ENCODE measurements at places on chromosomes 4 and X.

DNA sequence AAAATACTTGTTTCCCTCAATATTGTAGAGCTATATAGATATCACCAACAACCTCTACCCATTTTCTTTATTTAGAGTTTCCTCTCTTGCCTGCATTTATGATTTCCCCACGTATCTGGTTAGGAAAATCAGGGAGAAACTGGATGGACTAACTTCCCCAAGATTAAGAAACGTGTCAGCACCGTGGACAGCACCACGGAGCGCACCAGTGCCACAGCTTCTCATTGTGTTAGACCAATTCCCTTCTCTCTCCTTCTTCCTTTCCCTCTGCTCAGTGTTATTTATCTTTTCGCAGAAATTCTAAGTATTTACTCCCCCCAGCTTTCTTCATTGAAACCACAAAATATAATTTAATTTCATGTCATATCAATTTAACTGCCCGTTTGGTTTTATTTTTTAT, 568.6 kb upstream of the BOD1L1 start:
- DNase-seq, result no peak

GRCh38 chrX:125219852-125220251, 99.8 kb upstream of the TEX13C start:
- no peak for DNase-seq

DNA sequence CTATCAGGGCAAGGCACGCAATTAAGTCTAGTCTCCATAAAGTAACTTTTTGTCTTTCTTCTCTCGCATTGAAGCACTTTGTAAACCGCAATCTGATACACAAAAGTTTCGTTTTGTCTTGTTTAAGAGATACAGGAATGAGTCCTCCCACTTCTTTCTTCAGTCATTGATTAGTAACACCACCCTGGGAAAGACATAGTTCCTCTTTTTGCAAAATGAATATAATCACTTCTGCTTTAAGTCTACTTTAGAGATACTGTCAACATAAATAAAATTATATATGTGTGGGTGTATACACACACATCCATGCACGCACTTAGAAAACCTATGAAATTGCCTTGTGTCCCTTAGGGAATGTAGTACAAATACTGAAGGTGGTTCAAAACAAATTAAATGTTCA, 11.7 kb downstream of the COQ2 start:
- peak; percentile 96 for DNase-seq

GRCh38 chrX:48737213-48737938, 24.2 kb upstream of the GLOD5 start:
- DNase-seq, result peak; percentile 85

- no peak for DNase-seq
These were observed 263.4 kb upstream of the NDST4 start for GRCh38 chr4:115376866-115377265.

DNA sequence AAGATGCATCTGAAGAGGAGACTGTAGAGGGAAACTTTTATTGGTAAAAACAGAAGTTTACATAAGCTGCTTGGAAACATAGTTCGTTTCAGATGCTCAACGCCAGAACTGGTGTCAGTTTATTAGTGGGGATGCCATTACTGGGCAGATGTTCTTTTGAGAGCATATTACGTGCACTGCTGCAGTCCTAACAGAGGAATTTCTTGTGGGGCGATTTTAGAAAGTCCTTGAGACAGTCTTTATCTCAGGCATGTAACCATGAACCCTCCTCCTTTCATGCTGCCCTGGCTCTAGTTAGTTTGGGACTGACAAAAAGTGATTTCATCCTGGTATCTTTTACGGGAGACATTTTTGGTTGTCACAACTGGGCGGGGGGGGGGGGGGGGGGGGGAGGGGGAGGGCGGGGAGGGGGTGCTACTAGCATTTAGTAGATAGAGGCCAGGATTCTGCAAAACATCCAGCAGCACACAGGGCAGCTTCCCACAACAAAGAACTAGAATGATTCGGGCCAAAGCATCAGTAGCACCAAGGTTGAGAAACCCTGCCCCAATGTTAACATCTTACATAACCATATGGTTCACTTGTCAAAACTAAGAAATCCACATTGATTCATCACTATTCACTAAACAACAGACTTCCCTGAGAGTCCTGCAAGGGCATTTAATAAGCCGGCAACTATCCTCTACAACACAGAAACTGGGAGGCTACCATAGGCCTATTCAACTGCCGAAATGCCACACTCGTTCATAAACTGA, 118.6 kb upstream of the FTHL17 start:
- DNase-seq, result no peak

- no peak for DNase-seq
These were observed 18.0 kb upstream of the CYP2U1 start for GRCh38 chr4:107913283-107913899.

DNA sequence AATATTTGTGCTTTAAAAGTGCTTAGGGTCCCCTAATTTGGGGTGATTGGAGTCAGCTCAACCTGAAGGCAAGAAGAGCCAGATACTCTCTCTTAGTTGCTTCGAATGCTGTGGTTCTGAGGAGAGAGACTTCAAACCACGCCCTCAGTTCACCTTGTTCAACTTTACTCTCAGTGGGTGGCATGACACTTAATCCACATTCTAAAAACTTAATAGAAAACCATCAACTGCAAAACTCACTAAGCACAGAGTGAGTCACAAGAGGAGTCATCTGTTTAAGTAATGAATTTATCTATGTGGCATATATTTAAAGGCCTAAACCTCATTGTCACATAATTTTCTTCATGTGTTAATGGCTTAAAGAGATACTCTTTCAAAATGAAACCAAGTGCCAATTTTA, 99.5 kb upstream of the SLC4A4 start:
- DNase-seq, result no peak

DNA sequence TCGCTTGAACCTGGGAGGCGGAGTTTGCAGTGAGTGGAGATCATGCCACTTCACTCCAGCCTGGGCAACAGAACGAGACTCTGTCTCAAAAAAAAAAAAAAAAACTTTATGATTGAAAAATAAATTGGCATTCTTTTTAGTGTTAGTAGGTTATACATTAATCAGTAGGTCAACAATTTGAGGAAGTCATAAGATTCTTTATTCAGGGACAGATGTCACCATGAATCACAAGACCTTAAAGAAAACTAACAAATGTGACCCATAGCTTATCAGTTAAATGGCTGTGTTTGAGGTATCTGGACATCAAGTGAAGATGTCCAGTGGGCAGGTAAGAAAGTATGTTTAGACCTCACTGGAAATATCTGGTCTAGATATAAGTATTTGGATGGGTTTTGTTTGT, 9.3 kb upstream of the PRMT9 start:
- no peak for DNase-seq

GRCh38 chr4:128475597-128475996, 188.0 kb upstream of the PGRMC2 start:
- no peak for DNase-seq

DNA sequence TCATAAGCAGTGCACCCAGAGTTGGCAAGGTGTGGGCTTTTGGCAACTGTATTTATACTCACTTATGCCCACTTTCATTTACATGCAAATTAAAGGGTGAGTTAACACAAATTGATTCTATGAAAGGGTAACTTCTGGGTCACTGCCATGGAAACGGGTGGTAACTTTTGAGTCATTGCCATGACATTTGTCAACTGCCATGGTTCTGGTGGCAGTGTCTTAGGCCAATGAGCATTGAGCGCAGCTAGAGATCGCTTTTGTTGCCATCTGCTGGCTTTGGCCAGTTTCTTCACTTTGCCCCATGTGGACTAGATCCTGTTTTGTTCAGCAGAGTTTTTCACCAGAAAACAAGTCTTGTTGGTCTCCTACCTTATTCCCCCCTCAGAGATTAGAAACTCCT, 170.8 kb upstream of the NUDT6 start:
- DNase-seq, result no peak

- DNase-seq, result no peak
These were observed 19.7 kb downstream of the FNIP2 start for GRCh38 chr4:158788516-158788915.

DNA sequence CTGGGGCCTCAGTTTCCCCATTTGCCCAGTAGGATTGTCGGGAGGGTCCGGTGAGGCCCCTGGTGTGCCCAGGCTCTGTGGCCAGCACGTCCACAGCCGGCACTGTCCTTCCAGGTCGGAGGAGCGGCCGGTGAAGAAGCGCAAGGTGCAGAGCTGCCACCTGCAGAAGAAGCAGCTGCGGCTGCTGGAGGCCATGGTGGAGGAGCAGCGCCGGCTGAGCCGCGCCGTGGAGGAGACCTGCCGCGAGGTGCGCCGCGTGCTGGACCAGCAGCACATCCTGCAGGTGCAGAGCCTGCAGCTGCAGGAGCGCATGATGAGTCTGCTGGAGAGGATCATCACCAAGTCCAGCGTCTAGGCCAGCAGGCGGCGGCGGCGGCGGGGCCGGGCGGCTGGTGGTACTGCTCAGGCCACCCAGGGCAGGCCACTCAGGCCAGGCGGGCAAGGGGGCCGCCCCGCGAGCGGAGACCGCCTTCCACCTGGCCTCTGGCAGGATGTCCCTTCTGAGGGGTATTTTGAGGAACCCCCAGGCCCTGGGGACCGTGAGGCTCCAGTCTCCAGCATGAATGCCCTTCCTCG, 6.7 kb downstream of the MSANTD1 start:
- no peak for DNase-seq

GRCh38 chrX:153214934-153215333, 35.9 kb downstream of the MAGEA1 start:
- no peak for DNase-seq

DNA sequence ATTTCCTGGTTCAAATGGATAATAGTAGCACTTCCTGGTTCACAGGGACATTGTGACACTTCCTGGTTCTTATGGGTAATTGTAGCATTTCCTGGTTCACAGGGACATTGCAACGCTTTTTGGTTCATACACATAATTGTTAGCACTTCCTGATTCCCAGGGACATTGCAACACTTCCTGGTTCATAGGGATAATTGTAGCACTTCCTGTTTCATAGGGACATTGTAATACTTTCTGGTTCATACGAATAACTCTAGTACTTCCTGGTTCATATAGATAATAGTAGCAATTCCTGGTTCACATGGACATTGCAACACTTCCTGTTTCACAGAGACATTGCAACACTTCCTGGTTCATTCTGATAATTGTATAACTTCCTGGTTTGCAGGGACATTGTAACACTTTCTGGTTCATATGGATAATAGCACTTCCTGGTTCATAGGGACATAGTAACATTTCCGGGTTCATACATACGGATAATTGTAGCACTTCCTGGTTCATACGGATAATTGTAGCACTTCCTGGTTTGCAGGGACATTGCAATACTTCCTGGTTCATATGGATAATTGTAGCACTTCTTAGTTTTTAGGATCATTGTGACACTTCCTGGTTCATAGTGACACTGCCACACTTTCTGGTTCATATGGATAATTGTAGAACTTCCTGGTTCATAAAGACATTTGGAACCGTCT, 61.6 kb upstream of the CD99 start:
- no peak for DNase-seq

GRCh38 chr4:7864685-7865084, 75.0 kb downstream of the AFAP1 start:
- DNase-seq, result no peak

- no peak for DNase-seq
These were observed 63.0 kb upstream of the WDFY3 start for GRCh38 chr4:85029453-85029852.

DNA sequence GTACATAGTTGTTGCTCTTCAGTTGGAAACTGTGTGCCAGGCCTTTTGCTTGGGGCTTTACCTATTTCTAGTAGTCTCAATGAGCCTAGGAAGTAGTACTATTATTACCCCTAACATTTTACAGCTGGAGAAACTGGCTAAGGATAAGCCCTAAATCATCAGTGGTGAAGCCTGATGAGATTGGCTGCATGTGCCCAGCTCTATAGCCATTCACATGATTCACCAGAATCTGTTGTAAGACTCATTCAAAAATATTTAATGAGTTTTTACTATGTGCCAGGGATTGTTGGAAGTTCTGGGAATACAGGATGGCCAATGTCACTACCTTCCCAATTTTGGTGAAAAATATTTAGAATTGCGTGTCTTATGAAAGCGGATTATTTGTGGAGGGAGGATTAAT, 2.8 kb downstream of the KIT start:
- no peak for DNase-seq

DNA sequence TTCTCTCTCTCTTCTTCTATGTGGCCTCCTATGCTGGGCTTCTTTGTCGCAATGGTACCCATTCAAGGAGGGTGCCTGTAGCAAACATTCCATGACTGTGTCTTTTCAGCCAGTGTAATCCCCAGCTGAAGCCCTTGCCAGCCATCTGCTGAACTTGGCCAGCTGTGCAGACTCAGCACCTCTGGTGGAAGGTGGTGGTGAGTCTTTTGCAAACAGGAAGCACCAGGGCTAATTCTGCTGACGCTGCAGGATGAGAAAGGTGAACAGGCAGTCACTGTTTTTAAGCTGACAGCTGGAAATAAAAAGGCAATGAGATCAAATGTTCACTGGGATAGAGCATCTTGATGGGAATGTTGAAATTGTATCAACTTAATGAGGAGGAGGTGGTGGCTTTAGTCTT, 298.7 kb upstream of the CLNK start:
- no peak for DNase-seq

DNA sequence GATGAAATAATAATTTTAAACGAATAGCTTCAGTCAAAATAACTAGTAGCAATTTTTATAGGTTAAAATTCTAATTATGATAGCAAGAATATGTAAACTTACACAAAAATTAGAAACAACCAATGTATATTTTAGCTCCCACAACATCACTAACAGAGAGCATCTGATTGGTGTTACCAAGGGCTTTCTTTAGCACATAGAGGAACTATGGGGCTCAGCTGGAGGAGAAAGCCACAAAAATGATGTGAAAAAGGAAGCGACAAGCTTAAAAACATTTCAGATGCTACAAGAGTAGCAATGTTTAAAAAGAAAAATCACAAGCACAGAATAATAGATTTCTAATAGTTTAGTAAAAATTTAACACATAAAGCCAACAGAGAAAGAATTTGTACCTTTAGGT, 56.3 kb downstream of the ATP8A1 start:
- no peak for DNase-seq

- no peak for DNase-seq
These were observed 38.9 kb upstream of the CFAP47 start for GRCh38 chrX:35880601-35881000.

- DNase-seq, result no peak
These were observed 12.6 kb downstream of the IBSP start for GRCh38 chr4:87811977-87812376.

- DNase-seq, result no peak
These were observed 204.1 kb downstream of the MAPK10 start for GRCh38 chr4:86155766-86156165.

DNA sequence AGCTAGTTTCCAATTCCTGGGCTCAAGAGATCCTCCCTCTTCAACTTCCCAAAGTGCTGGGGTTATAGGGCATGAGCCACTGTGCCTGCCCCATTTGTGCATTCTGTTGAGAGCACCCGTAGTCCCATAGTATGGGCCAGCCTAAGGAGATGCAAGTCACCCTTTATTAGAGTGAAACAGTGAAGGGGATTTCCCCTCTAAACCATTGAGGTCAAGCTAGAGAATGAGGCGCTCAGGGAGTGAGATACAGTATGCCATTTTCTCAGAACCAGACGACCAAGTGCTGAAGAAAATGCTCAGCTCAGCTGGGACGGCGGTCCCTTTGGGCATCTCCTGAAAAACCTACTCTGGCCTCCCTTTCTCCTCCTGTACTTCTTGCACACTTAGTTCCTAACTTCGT, 18.7 kb downstream of the RNF4 start:
- no peak for DNase-seq

- DNase-seq, result peak; percentile 2
These were observed 3.7 kb upstream of the C4orf36 start for GRCh38 chr4:86895692-86896488.

GRCh38 chr4:140739971-140740370, 16.2 kb downstream of the TBC1D9 start:
- no peak for DNase-seq

- DNase-seq, result no peak
These were observed 39.0 kb downstream of the BCOR start for GRCh38 chrX:40058719-40059118.

All from SIG-M5 (cell line).